LoVo (cell line): ENCODE measurements at places on chromosomes 4 and X.

DNA sequence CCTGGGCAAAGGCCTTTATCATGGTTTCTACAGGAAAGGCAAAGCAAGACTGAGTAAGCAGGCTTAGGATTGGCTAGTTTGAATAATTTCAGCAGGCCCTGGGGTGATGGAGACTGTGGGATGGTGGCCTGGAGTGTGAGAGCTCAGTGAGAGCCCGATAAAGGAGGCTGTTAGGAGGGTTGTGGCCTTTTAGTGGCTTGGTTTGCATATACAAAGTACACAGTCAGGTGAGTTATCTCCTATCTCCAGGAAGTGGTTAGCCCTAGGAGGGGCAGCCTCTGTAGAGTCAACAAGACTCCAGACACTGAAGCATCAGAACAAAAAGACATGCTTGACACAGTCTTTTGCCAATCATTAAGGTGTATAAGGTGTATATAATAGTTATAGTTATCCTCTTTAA, 157.2 kb downstream of the CFAP299 start:
- no peak for DNase-seq

DNA sequence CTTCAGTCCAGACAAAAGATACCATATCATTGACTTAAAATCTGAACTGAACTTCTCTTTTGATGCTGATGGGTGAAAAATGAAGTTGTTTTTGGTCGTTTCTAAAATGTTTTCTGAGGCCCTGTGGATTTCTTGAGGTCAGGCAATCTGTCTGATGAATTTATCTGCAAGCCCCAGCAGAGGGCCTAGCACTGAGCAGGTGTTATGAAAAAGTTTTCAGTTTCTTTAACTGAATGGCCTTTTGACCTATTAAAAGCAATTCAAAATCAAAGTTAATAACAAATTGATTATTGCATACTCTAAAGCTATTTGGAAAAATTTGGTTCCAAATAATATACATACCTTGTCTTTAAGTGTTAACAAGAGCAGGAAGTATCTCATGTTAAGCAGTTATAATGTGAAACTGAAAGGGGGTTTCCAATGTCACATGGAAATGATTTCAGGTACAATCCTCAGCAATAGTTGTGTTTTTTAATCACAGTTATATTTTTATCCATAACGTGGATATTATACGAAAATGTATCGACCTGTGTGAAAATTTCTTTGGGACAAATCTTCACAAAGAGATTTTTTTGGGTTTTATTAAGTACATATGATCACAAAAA, 285.0 kb downstream of the SPANXN1 start:
- no peak for DNase-seq

- no peak for DNase-seq
These were observed 7.4 kb upstream of the KDR start for GRCh38 chr4:55132775-55133174.

- DNase-seq = no peak
These were observed 40.5 kb downstream of the NFKB1 start for GRCh38 chr4:102541697-102542096.

DNA sequence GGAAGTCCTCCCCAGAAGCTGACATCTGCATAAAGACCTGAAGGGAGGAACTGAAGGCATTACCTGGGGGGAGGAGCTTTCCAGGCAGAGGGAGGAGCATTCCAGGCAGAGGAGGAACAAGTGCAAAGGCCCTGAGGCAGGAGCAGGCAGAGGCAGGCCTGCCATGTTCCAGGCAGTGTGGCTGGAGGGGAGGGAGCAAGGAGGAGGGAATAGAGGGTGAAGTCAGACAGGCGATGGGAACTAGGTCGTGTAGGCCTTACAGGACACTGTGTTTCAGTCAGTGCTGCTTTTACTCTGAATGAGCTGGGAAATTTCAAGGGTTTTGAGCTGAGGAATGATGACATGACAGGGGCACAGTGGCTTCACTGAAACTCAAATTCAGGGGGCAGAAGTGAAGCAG, 292.7 kb downstream of the BCOR start:
- DNase-seq = no peak

GRCh38 chr4:134747108-134747805, 545.7 kb upstream of the PABPC4L start:
- no peak for DNase-seq

GRCh38 chr4:15779306-15779705, 1.2 kb downstream of the CD38 start:
- no peak for DNase-seq
